ENCODE measurements at places on chromosomes 16 and 17. TPM values are rescaled to one million over a fixed set of nuclear protein-coding genes. Genes with fewer than 3 reads are reported as not detected.

Gene HAS3
- 0.25 TPM for total RNA-seq

Gene CA5A
- total RNA-seq: not detected

Gene PMP22
- 54.1 TPM for total RNA-seq

Gene AGRP
- not detected for total RNA-seq

Gene CCL13
- not detected for total RNA-seq

Gene CD79B
- 0.12 TPM for total RNA-seq

Gene AANAT
- total RNA-seq: not detected

Gene NPIPA7
- total RNA-seq: 1.2 TPM

Gene SLC5A11
- total RNA-seq: not detected

Gene HS3ST4
- not detected for total RNA-seq

Gene TMEM204
- total RNA-seq: 4.8 TPM

Gene TEKT5
- not detected for total RNA-seq

Gene KLHL10
- not detected for total RNA-seq
